ENCODE measurements at places on chromosomes 2 and 18.
A peak's percentile ranks its signal among the peaks of the same experiment; 100 is the strongest.

GRCh38 chr2:29502460-29502911, 387.3 kb downstream of the CLIP4 start:
- DNase-seq = no peak

GRCh38 chr2:172545408-172546075, 10.3 kb upstream of the PDK1 start:
- DNase-seq = no peak

GRCh38 chr2:66470199-66470598, 35.3 kb downstream of the MEIS1 start:
- no peak for DNase-seq

- peak; percentile 42 for DNase-seq
Measured at GRCh38 chr2:98835831-98836385, 100.1 kb downstream of the CRACDL start.

GRCh38 chr18:42048158-42048557, 93.1 kb downstream of the PIK3C3 start:
- DNase-seq = no peak

DNA sequence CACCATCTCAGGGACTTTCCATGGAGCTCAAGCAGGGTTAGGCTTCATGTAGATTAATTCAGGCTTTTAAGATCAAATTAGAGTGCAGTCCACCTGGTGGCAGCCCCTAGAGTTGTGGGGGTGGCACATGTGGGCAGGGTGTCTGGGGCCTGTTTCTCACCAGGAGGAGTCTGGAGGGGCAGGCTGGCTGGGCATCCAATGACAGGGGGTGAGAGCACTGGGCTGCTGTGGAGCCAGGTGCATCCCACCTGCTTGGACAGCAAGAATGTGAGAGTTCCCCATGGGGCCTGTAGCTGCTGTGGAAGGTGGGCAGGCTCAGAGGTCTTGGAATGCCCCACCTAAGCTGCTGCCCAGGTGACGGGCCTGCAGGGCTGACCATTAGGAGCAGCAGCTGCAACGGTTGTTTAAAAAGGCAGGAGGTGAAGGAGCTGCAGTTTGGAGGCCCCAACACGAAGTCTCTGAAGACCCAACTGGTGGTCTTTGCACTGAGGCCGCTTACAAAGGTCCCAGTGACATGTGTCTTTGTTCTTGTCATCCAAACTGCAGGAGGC, 686.3 kb upstream of the HS6ST1 start:
- DNase-seq = no peak

DNA sequence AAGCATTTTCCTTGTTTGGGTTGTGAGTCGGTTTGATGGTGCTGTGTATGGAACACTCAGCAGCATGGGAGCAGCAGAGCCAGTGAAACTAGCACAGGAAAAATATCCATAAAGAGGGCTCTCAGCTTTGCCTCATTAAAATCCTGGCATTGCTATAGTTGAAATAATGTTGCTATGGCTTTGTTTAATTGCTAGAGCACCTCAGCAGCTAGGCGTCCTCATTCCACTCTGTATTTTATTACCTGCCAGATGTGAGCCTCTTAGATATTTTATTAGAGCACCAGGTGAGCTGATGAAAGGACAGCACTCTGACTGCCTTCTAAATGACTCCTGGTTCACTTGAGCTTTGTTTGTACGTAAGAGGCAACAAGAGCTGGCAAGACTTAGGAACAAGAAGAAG, 232.4 kb downstream of the MTX2 start:
- no peak for DNase-seq

- no peak for DNase-seq
Measured at GRCh38 chr2:74843433-74843832, 9.5 kb downstream of the HK2 start.

GRCh38 chr2:202037086-202037485, 3.4 kb downstream of the FZD7 start:
- DNase-seq = no peak

- no peak for DNase-seq
Measured at GRCh38 chr2:43553341-43553855, 42.4 kb downstream of the THADA start.

DNA sequence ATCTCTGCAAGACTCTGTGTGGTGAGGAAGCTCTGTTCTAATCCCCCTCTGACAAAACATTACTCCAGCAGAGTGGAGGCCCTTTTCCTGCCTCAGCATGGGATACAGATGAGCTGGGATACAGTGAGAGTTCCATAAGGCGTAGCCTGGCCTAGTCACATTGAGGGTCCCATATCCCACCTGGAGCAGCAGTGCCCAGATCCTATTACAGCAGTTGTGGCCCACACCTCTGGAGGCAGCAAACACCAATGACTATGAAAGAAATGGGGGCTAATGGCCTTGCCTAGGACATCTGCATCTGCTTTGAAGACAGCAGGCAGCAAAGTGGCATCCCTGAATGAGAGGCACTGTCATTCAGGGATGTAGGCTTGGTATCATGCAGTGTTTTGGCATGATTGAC, 534.5 kb downstream of the TDRD15 start:
- DNase-seq = no peak

GRCh38 chr2:86032861-86033595, 72.7 kb downstream of the POLR1A start:
- DNase-seq = no peak

DNA sequence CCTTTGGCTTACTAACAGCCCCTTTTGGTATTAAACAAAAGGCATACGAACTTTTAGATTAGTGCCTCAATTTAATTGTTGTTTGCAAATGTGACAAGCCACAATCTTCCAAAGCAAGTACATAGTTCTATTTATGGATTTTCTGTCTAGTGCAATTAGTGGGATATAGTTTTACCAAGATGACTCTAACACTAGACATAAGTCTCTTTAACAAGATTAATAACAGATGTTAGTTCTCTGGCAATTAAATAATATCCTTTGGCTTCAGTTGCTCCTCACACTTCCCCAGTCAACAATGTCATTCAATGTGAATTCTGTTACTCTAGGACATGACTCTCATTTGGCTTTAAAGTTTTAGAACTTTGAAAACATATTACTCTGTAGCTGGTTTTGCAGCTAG, 16.7 kb upstream of the MC4R start:
- no peak for DNase-seq

- no peak for DNase-seq
Measured at GRCh38 chr2:146986161-146986560, 858.7 kb upstream of the ACVR2A start.
